ENCODE measurements at places on chromosomes 2 and 18.

DNA sequence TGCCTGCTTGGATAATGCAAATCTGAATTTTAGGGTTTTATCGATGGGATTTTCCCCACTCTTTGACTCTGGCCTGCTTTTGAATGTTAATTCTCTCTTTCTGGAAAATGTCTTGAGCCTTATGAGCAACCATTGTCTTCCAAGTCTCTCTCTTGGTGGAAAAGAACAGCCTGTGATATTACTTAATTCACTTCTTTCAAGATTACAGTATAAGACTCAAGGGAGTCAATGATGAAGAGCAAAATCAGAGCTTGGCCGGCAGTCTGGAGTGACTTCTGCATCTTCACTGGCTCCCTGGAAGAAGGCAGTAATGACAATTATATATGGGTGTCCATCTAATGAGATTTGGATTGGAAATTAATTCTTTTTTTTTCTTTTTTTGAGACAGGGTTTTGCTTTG, 122.9 kb upstream of the ZEB2 start:
- no peak for DNase-seq

DNA sequence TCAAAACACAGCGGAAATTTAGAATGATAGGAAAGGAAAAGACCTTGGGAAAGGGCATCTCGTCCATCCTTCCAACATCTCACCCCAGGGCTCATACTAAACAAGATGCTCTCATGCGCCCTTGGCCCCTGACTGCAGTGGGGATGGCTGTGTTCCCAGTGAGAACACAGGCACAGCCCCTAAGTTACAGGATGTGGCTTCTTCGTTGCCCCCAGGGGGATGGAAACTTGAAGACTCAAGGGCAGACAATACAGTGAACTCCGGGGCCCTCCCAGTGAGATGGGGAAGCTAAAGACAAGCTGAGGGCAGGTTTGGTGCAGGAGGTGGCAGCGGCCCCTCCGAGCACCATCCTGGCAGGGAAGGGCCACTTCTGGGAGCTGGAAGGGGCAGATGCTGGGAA, 139.7 kb downstream of the INO80D start:
- peak; percentile 37 for DNase-seq

- DNase-seq, result peak; percentile 33
Measured at GRCh38 chr18:60413944-60414547, 41.5 kb upstream of the MC4R start.

DNA sequence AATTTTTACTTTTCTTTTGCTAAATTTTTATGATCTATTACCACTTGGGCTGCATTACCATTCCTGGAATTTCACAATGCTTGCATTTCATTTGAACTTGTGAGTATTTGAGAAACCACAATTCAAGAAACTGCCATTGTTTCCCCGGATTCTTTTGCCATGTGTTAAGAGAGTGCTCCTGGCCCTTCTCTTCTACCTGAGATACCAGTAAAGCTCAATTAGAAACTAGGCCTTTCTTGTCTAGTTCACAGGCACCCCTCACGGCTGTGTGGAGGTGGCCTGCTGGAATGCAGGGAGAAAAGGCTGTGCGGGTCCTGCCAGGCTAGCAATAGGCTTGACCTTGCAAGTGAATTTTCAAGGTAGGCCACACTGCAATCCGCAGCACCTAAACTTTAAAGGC, 40.8 kb downstream of the ZEB2 start:
- no peak for DNase-seq

- no peak for DNase-seq
Measured at GRCh38 chr2:24932715-24933114, 12.7 kb upstream of the ADCY3 start.

GRCh38 chr2:25794544-25795276, 83.6 kb downstream of the ASXL2 start:
- DNase-seq, result no peak

GRCh38 chr2:174053355-174054151, 88.4 kb upstream of the SP3 start:
- peak; percentile 41 for DNase-seq

GRCh38 chr2:8566774-8567468, 114.9 kb upstream of the ID2 start:
- no peak for DNase-seq

Measured in SJCRH30 (cell line).